ENCODE measurements at places on chromosomes 3 and 15.

DNA sequence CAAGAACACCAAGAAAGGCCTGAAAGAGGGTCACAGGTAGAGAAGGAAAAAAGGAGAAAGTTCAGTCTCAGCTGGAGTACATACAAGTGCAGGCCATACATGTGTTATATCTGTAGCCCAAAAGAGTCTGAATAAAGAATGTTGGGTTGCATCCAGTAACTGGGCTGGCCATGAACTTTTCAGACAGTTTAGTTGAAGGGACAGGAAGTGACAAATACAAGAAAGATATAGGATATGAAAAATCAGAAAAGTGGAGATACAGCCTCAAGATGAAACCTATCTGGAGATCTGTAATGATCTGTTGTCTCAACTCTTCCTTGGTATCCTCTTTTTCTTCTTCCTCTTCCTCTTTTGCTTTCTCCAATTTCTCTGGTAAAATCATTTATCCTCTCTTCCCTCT, 671.7 kb downstream of the MECOM start:
- DNase-seq = no peak

DNA sequence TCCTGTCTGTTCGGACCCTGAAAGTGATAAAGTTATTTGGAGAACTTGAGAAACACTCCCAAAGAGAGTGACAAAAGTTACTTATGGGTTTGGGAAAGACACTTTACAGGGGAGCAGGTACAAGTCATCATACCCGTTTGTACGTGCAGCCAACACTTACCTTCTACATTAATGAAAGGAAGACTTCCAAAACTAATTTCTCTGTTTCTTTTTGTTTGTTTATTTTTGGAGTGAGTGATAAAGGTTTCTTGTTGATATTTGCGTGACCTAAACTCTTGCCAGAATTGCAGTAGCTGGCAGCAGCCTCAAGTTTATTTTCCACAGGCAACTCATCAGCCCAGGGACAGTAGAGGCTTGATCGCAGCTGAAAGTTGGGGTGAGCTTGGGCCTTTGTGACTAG, 8.4 kb downstream of the ABHD2 start:
- DNase-seq = no peak

- DNase-seq = no peak
Observed at GRCh38 chr3:142180761-142181362, 31.5 kb upstream of the TFDP2 start.

DNA sequence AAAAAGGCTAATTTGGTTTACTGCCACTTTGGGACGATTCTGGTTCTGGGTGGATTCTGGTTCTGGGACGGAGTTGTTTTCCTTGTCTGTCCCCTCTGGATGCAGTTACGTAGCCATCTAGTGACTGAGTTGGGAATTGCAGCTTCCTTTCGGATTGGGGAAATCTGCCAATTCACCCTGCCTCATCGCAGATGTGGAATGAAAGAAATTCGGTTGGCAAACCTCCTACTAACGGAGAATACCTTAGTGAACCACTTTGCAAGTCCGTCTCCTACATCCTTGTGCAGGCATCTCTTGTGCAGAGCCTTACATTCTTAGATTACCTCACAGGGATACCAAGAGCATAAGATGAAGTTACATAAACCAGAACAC, 31.5 kb upstream of the AP4E1 start:
- peak; percentile 90 for DNase-seq

GRCh38 chr3:64837986-64838735, 150.4 kb upstream of the ADAMTS9 start:
- no peak for DNase-seq

DNA sequence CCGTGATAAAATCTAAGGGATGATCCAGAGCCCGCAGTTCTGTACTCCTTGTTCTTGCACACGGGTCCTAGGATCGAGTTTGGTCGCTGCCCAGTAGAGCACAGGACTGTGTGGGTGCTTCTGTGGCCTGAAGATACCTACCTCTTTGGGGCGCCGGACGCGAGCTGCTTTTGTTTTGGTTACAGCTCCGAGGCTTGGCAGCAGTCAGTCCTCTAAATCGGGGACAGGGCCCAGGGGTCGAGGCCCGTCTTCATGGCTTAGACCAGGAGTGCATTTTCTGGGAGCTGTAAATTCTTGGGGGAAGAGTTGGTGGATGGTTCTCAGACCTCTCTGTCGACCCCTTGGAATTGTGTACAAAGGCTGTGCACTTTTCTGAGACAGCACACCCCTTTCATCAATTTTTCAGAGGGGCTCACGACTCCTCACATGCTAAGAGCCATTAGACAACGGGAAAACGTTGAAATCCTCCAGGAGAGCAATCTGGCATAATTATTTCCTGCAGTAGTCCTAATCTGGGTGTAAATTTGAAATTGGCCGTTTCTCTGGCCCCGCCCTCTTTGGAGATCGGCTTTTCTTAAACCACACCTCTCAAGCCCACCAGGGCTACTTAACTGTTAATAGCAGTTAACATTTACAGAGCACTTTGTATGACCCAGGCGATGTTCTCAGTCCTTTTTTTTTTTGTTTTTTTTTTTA, 928 bp downstream of the CEP97 start:
- DNase-seq = no peak

GRCh38 chr3:187616307-187616972, 53.8 kb downstream of the SST start:
- no peak for DNase-seq

- no peak for DNase-seq
Observed at GRCh38 chr3:196216089-196216564, at the start of gene SLC51A. TSS of gene SLC51A (plus strand) at chr3:196216534. CDS start at chr3:196216713, 179 bp downstream.

- no peak for DNase-seq
Observed at GRCh38 chr15:45022871-45023658, at the start of gene SORD. TSS of gene SORD (plus strand) at chr15:45023195. CDS start at chr15:45023284, 89 bp downstream.

DNA sequence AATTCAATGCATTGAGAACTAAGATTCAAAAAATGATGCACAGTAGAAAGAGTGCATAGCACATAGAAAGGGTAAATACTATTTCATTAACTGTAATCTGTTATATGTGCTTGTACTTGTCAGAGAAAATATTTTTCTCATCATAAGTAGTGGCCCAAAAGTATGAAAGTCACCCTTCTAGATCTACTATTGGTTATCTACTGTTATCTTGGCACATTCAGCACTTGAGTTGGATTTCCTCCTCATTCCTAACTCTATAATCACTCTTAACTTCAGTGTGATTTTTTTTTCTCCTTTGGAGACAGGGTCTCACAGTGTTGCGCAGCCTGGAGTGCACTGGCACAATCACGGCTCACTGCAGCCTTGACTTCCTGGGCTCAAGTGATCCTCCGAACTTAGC, 194.4 kb downstream of the PCCB start:
- no peak for DNase-seq

DNA sequence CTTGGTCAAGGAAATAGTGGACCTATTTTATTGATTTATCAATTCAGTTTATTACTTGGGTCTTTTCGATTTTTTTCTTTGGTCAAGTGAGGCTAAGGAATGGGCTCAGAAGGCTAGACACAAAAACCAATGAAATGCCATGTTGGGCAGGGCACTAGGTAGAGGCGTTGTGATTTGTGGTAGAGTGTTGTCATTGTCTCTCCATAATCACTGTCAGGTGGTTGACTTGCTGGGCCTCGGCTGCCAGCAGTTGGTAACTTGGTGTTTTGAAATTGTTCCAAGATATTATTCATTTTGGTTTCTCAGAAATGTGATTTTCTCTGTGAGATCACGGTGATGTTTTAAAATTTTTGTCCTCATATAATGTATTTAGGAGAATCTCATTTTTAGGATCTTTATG, 173.6 kb downstream of the KLHL25 start:
- DNase-seq = no peak

GRCh38 chr3:49715611-49716121, 3.8 kb downstream of the AMIGO3 start:
- DNase-seq = no peak

- DNase-seq = no peak
Observed at GRCh38 chr3:55489798-55490132, 2.7 kb upstream of the WNT5A start.

DNA sequence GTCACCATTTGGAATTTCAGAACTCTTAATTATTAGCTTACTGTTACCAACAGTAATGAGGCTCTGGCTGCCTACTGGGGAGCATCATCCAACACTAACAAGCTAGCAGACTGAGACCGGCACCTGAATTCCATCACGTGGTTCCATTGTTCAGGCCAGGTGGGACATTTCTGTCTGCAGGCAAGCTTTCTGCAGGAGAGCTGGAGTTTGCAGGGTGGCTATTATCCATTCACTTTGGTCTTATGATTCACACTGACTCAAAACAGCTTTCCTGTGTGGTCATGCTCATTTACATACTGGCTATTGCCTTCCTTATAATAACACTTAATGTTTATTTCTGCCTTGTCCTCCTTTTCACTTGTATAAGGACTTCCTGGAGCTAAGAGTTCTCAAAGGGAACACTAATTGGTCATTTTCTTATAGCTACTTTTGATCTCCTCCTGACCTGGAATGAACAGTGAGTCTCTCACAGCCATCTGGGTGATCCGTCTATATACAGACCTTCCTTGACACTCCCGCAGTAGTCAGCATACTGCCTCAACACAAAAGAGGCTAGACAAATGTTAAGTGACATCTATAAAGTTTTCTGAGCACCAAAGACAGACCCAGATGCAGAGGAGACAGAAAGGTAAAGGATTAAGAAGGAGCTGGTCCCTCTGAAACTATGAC, 695.4 kb downstream of the FHIT start:
- DNase-seq = peak; percentile 82

DNA sequence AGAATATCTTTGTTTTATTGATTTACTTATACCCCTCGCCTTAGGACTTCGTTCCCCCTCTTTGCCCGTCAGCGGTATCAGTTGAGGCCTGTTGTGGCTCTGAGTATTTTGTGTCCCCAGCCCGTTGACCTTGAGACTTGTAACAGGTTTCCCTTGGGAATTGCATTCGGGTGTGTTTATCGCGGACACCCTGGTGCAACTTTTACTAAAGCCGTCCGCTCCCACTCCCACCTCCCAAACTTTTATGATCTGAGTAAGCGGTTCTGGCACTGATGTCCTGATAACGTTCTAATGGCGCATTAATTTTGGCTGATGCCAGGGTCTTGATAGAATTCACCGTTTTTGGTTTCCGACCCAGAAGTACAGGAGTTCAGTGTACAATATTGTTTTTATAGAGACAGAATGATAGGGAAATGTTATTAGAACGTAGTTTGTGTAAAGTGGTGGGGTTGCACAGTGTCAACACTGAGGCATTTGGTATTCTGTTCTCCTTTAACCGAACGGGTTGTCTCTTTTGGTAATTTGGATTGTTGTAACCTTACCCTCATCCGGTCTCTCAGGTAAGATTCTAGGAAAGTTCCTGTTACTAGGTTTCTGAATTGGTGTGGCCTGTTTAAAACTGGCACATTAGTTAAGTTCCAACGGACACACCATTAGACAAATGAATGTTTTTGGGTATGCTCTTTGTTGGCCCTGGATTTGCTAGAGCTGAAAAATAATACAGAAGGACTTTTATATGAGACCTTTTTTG, 47.8 kb downstream of the OIP5 start:
- DNase-seq = no peak

GRCh38 chr3:172329070-172329469, 119.2 kb downstream of the GHSR start:
- no peak for DNase-seq

GRCh38 chr3:119239206-119239820, 1.4 kb downstream of the B4GALT4 start:
- DNase-seq = no peak

DNA sequence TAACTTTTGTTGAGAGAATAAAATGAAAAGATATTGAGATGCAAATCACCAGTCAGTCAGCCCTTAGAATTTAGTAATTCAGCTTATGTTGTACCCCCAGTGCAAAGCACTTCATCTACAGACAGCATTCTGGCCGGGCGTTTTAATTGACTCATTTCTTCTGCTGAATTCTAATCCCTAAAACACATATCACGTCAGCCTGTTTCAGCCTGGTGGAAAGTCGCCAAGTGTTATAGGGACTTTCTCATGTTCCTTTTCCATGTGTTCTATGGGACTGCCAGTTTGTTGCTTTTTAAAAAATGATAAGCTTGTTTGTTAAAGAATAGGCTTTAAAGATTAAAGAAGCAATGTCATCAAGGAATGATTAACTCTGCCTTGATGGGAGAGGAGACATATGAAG, 169.7 kb upstream of the BFSP2 start:
- DNase-seq = no peak

GRCh38 chr3:51379746-51380455, 5.2 kb upstream of the MANF start:
- no peak for DNase-seq

- DNase-seq = no peak
Observed at GRCh38 chr3:47412842-47413520, 32.2 kb downstream of the PTPN23 start.

DNA sequence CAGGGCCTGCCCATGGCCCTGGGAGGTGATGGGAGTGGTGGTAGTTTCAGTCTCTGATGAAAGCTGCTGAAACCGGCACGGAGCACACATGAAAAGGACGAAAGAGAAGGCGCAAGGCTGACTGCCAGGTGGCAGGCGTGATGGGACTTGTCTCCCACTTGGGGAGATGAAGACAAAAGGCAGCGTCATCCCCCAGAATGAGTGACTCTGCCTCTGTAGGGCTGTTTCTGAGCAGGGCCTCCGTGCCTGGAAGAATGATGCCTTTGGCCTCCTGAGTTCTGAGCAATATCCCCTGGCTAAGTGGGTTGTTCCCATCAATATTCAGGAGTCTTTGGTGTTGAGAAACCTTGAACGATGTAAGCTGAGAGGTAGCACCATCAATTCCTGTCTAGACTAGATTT, 237.8 kb downstream of the OPA1 start:
- no peak for DNase-seq

- no peak for DNase-seq
Observed at GRCh38 chr3:81277853-81278252, 483.6 kb downstream of the GBE1 start.

- DNase-seq = no peak
Observed at GRCh38 chr3:44415421-44415820, 62.0 kb downstream of the ZNF445 start.

DNA sequence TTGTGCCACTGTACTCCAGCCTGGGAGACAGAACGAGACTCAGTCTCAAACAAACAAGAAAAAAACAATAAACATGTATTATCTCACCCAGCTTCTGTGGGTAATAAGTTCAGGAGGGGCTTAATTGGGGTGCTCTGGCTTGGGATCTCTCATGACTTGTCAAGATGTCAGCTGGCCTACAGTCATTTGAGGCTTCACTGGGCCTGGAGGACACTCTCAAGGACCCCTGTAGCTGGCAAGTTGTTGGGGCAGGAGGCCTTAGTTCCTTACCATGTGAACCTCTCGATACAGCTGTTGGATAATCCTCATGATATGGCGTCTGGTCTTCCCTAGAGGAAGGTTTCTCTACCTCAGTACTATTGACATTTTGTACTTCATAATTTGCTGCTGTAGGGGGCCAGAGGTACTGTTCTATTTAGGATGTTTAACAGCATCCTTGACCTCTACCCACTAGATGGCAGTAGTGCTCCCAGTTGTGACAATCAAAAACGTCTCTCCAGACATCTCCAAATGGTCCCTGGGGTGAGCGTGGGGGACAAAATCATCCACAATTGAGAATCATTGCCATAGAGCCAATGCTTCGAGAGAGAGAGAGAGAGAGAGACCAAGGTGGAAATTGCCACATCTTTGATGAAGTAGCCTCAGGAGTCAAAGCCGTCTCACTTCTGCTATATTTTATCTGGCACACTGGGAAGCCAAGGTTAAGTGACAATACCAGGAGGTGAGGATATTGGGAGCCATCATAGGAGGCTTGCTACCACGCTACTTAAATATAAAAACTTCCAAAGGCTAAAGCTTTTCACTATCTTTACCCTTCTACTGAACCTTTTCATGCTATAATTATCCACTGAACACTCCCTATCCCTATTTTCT, 23.9 kb upstream of the SLTM start:
- no peak for DNase-seq

All from epithelial cell of proximal tubule (primary cell).